ENCODE measurements at places on chromosomes 7 and 10.

DNA sequence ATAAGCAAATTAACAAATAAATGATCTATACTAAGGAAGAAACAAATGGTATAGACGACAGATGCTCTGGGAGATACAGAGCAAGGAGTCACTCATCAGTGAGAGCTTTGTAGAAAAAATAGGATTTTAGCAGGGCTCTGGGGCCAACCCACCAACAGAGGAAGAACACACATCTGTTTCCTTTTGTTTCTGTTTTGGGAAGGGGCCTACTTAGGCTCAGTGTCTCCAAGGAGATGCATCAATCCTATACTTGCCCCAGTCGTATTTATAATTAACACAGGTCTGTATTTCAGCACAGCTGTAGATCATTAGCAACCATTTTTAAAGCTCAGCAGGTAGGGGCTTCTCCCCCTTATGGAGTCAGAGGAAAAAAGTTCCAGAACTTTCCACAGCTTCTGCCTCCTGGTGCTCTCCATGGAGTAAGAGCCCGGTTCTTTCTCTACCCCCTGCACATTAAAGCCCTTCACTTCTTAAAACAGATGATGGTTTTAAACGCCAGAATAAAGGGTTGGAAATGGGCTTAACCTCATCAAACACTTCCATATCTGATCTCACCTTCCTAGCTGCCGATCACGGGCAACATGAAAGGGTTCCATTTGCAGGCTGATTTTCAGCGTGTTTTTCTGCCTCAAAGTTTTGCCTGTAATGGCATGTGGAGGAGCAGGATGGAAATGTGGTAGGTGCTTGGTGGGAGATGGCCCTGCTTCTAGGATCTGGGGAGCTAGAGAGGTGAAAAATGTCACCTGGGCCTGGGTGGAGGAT lies 291.7 kb downstream of the TCF7L2 start:
- no peak for DNase-seq

DNA sequence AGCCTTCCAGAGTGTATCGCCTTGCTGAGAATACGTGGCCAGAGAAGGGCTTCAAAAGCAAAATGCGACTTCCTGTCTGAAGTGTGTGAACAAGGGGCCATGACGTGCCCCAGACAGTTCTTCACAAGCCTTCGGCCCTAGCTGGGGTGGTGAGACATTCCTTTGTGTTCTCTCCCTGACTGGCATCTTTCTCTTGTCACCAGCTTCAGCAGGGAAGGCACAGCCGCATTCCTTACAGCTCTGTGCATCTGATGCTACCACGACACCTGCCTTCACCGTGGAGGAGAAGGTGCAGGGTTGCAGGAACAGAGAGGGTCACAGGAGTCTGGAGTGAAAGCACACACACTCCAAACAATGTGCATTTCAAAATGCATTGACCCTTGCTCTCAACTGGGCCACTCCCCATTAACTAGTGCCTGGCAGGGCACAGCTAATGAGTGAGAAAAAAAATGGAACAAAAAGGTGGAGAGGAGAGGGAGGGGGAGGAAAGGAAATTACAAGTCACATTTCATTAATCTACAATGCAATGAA lies 93.4 kb downstream of the GPR26 start:
- DNase-seq, result no peak

DNA sequence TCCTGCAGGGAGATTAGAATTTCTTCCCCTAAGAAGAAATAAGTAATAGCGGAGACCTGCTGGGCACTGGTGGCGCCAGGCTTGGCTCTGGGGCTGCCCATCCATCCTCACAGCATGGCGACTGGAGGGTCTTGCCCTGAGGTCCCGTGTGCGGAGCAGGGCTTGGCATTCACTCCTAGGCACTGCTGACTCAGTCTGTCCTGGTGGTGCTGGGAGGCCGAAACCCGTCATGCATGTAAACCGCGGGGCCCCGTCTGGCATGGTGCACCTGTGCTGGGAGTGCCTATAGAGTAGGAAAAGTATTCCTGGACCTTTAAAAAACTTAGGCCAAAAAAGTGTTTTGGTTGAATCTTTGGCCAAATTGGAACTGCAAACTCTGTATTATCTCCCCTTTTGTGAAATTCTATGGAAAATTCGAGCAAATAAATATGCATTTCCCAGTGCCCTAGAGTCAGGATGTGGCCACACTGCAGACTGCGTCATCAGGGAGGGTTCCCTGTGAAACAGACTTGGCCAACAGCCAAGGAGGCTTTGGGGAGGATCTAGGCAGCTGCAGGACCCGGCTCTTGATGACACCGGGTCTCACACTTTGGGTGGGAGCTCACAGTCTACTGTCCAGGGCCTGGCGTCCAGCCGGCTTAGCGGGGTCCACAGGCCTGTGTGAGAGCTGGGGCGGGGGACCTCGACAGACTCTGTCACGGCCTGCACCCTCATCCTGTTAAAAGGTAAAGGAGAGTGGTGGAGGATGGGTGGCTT lies 122.3 kb downstream of the VIPR2 start:
- no peak for DNase-seq

- no peak for DNase-seq
Measured at GRCh38 chr7:49769285-49769857, 4.1 kb upstream of the VWC2 start.

- DNase-seq, result no peak
Measured at GRCh38 chr10:130516141-130516735, 380.0 kb downstream of the GLRX3 start.

- DNase-seq, result no peak
Measured at GRCh38 chr7:33836797-33837355, 68.5 kb upstream of the BMPER start.

DNA sequence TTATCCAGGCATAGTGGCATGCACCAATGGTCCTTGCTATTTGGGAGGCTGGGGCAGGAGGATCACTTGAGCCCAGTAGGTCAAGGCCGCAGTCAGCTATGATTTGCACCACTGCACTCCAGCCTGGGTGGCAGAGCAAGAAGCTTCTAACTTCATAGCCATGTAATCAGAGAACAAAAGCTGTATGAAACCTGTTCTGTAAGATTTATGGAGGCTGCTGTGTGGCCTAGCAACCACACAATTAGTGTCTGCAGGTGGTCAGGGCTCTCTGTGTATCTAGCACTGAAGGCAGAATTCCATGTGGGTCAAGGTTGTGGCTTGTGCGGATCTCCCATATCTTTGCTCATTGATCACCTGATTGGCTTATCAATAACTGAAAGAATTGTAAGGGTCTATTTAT lies 221.5 kb upstream of the FOXK1 start:
- no peak for DNase-seq

DNA sequence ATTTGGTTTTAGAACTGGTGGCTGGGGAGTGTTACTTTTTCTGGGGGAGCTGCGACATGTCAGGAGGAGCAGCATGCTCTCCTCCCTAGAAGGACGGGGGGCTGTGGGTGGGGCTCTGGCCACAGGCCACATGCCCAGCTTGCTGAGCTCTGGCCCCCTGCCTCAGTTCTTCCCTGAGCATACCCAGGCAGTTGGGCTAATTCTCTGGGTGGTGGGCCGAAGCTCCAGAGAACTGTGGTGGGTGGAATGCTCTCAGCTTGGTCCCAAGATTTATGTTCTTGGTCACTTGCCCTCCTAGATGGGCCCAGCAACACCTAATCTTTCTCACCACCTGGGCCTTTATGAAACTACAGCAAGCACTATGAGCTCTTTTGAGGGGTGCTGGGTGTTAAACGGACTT lies 5.1 kb upstream of the ZNF775 start:
- no peak for DNase-seq

DNA sequence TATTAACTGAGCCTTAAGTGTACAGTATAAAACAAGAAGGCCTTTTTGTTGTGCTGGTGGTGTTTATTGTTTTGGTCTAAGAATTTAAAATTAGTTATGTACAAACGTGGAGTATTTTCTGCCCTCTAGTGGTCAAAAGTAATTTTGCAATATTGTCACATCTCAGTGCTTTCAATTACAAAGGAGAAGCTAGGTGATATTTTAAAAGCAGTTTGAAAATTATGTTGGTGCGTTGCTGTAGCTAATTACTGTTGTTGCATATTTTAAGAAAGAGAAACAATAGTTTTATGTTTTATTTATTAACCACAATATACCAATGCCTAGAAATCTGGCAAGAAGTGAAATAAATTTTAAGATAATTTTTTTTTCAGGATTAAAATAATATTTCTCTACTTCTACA lies 11.4 kb downstream of the NPVF start:
- DNase-seq, result no peak

DNA sequence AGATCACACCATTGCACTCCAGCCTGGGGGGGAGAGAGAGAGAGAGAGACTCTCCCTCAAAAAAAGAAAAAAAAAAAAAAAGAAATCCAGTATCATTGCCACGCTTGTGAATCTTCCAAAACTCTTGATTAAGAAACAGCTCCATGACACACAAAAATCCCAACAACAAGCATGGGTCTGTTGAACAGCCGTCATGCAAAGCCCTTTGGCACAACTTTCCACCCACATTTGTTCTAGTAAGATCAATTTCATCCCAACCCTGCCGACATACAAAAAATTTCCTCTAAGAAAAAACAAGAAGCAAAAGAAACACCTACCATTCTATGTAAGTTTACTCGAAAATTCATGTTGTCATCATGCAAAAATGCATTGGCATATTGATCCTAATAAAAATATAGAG lies 62.8 kb downstream of the ARMH3 start:
- DNase-seq, result no peak

DNA sequence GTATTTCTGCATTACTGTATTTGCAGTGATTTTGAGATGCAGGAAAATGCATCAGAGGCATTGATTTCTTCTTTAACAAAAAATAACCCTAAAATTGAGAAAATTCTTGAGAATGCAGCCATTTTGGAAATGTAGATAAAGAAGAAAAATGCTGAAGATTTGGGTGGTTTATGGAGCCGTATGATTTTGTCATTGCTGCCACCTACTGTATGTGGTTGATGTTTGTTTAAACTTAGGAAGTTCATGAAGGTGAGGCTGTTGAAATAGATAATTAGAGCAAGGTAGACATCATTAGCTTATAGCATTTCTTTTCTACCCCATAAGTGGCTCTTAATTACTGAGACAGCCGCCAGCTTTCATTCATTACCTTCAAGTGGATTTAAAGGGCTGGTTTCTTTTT lies 92.1 kb upstream of the SAMD8 start:
- no peak for DNase-seq

GRCh38 chr10:127968027-127968441 lies 61.1 kb downstream of the PTPRE start:
- no peak for DNase-seq

GRCh38 chr10:49220031-49220430 lies 31.8 kb upstream of the TMEM273 start:
- DNase-seq, result no peak

DNA sequence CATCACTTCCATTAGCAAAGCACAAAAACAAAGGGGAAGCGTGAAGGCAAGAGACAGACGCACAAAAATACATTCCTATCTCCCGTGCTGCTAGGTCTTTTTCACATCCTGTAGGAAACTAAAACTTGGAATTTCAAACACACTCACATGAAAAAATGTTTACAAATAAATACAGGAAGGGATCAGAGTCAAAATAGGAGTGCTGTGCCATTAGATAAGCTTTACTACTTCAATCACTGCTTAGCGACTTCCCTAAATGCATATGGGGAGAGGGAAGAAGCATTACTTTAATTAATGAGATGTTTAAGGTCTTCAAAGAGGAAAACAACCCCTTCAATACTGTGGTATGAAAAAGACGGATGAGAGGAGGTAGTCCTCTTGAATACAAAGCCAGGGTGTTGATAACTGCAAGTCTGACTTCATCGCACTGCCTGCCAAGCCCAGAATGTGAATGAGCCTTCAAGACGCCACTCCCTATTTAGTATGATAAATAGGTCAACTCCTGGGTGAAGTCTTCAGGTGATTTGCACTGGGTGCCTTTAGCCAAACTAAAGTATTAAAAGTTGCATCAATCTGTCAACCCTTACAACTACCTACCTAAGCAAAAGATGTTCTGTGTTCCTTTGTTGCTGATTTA lies 13.9 kb downstream of the PARD3 start:
- DNase-seq, result no peak

DNA sequence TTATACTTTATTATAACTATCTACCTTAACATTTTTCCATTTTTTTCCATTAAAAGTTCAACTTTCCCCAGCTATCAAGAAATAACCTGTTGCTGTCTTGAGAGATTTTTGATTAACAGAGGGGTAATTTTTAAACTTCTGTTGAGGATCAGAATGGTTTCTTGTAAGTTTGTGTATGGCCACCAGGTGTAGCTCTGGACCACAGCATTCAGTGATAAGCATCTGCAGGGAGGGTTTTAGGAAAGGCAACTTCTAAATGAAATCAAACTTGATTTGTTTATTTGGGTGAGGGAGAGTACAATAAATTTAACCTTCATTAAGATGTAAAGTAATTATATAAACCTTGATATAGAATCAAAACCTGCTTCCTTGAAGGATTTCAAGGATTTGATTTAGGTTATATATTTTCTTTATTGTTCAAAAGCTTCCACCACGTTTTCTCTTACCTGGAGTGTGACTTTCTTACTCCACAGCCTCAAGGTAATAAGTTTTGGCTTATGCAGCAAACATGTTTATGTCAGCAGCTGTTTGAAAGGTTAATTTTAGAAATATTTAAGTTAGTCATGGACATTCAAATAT lies 153.3 kb downstream of the STK31 start:
- DNase-seq, result no peak

GRCh38 chr7:144787127-144787526 lies 48.7 kb downstream of the TPK1 start:
- DNase-seq, result no peak

DNA sequence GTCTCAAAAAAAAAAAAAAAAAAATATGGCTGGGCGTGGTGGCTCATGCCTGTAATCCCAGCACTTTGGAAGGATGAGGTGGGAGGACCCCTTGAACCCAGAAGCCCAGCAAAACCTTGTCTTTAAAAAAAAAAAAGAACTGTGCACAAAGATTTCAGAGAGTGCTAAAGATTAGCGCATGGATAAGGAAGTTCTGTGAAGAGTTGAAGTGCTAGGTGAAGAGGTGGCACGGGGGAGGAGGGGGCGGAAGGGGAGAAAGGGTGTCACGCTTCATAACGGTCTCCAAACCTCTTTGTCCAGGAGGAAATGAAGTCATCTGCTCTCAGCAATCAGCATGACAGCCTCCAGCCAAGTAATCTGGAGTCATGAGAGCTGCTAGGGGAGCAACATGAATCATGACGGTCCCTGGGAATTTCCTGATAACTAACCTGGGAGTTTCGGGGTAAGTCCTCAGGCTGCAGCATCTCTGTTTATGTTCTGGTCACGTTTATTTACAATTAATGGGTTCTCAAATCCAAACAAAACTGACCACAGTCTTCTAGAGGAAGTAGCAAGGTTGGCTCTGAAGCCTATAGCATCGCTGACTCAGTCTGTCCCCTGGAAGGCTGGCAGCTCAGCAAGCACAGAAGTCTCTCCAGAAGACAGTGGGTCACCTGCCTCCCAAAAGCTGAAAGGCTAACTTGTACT lies 1.9 kb upstream of the PLAU start:
- no peak for DNase-seq

- no peak for DNase-seq
Measured at GRCh38 chr7:37230221-37230620, 218.4 kb downstream of the ELMO1 start.

- no peak for DNase-seq
Measured at GRCh38 chr10:121994429-121994941, 5.5 kb downstream of the TACC2 start.
